ENCODE measurements at places on chromosomes 12 and 14.

DNA sequence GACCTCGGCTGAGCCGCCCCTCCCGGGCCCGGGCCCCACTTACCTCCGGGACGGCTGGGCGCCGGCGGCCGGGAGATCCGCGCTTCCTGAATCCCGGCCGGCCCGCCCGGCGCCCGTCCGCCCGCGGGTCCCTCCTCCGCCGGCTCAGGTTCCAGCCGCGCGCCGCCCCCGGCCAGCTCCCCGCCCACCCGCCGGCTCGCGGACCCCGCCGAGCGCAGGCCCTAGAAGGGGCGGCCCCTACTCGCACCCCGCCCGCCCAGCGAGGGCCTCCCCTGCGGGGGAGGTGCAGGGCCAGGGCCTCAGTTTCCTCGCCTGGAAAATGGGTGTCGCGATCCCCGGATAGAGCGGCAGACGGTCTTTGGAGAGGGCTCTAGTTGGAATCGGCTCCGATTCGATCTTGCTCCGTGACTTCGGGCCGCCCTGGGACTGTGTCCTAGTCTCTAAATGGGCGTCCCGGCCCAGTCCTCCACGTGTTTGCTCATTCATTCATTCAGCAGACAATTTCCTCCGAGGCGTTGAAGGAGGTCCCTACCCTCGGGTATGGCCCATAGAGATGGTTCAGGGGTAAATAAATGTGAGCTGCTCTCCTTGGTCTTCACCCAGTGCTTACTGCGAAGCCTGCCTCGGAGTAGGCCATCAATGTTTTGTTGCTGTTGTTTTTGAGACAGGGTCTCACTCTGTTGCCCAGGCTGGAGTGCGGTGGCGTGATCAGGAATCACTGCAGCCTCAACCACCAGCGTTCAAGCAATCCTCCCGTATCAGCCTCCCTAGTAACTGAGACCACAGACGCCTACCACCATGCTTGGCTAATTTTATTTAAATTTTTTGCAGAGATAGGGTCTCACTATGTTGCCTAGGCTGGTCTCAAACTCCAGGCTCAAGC lies at the start of gene TRPV4:
Gene TRPV4 (minus strand): TSS at position 92 of the 883 bp plus-strand sequence. CDS start 18,602 bp downstream, outside the sequence.
- no peak within 1 kb of the TSS for H3K27ac ChIP-seq
- H3K36me3 ChIP-seq: no peaks in the 10 kb centered on the region
- H3K4me1 ChIP-seq: no peaks in the 10 kb centered on the region
- peaks cover 16% of the 10 kb centered on the region for H3K27me3 ChIP-seq
- H3K4me3 ChIP-seq: no peak within 1 kb of the TSS

GRCh38 chr14:74548881-74549280 lies 55.3 kb downstream of the ISCA2 start:
- no peak overlapping the region for H3K4me3 ChIP-seq
- H3K36me3 ChIP-seq: no peaks in the 10 kb centered on the region
- H3K4me1 ChIP-seq: no peaks in the 10 kb centered on the region

DNA sequence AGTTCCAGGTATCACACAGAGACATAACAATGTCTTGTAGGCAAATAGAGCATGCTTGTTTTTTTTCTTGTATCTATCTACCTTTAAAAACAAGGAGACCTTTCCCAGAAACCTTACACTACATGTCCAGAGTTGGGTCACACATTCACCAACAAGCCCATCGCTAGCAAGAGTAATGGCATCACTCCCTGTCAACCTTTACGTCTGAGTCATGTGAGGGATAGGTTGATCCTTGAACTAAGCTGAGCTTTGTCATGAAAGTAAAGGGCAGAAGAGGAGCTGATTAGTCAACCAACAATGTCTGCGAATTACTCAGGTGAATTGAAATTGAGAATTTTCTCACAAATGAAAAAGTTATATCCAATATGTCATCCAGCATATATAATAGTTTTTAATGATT lies 219.4 kb downstream of the CNTN1 start:
- H3K27ac ChIP-seq: no peak overlapping the region
- no peak overlapping the region for H3K4me3 ChIP-seq
- no peaks in the 10 kb centered on the region for H3K36me3 ChIP-seq

GRCh38 chr14:105388110-105388951 lies 10.0 kb upstream of the TEX22 start:
- DNase-seq: no peak
- H3K36me3 ChIP-seq: peaks cover 4% of the 10 kb centered on the region
- H3K4me1 ChIP-seq: no peaks in the 10 kb centered on the region
- H3K27ac ChIP-seq: no peak overlapping the region
- no peak overlapping the region for H3K4me3 ChIP-seq
- no peaks in the 10 kb centered on the region for H3K27me3 ChIP-seq

GRCh38 chr12:95480230-95480629 lies 6.3 kb downstream of the METAP2 start:
- peaks cover 22% of the 10 kb centered on the region for H3K36me3 ChIP-seq
- H3K27me3 ChIP-seq: no peaks in the 10 kb centered on the region
- H3K27ac ChIP-seq: no peak overlapping the region
- DNase-seq: no peak
- H3K4me1 ChIP-seq: peaks cover 19% of the 10 kb centered on the region
- H3K4me3 ChIP-seq: no peak overlapping the region

DNA sequence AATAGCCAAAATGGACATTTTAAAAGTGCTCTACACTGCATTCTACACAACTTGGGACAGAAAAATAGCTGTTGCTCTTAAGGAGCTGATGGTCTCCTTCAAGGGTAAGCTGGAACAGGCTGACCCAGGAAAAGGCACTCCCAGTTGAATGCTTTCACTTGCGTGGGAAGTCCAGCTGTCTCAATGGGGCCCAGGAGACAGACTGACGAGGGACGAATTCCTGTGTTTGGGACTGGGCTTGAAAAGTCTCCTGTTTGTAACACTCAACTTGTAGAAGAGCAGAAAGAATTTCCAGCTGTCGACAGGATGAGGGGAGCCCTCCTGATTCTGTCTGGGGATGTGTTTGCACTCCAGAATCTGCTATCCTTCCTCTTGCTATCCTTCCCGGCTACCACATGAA lies 180.8 kb downstream of the ZFP36L1 start:
- H3K27me3 ChIP-seq: no peaks in the 10 kb centered on the region
- H3K4me1 ChIP-seq: no peaks in the 10 kb centered on the region
- DNase-seq: no peak
- H3K36me3 ChIP-seq: no peaks in the 10 kb centered on the region
- H3K27ac ChIP-seq: no peak overlapping the region

GRCh38 chr14:96390965-96391292 lies 999 bp upstream of the AK7 start:
- H3K4me1 ChIP-seq: peaks cover 7% of the 10 kb centered on the region
- H3K27me3 ChIP-seq: no peaks in the 10 kb centered on the region
- H3K27ac ChIP-seq: no peak overlapping the region
- H3K4me3 ChIP-seq: peak overlapping the region; percentile 89

DNA sequence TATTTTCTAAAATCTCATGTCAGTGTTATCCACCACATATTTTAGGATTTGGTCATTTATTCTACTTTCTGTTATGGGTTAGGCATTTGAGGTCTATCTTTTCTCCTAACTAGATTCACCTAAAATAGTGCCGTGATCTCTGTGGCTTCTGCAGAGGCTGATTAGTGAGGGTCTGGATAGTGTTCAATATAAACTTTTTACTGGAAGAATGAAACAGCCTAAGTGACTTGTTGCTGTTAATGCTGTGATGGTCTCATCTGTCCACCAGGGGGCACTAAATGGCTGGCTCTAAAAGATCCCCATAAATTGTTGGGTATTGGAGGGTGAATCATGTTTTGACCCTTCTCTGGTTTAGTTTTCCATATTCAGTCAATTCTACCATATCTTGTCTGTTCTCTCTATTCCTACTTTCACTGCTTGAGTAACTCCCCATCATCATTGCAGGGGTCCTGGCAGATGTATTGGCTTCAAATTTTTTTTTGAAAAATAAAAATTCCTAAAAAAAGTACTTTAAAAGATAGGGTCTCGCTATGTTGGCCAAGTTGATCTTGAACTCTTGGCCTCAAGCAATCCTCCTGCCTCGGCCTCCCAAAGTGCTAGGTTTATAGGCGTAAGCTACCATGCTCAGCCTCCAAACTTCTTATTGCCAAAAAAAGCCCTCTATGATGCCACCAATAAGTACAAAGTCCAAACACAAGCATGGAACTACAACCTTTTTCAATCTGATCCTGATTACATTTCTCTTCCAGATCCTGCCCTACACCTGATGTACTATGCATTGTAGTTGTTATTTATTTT lies 6.9 kb downstream of the PABPN1 start:
- no peaks in the 10 kb centered on the region for H3K27me3 ChIP-seq
- peaks cover 27% of the 10 kb centered on the region for H3K36me3 ChIP-seq

Measured in effector memory CD4-positive, alpha-beta T cell (primary cell).